ENCODE measurements at places on chromosomes 6 and 20. TPM values are rescaled to one million over a fixed set of nuclear protein-coding genes. Genes with fewer than 3 reads are reported as not detected.

Gene AVP
- not detected for total RNA-seq

Gene HLA-A
- total RNA-seq, result 316 TPM

Gene TMEM14B
- total RNA-seq, result 61.6 TPM

- peak overlapping the region; percentile 4 for H3K27ac ChIP-seq
- peaks cover 13% of the 10 kb centered on the region for H3K4me1 ChIP-seq
- DNase-seq, result peak; percentile 44
- no peaks in the 10 kb centered on the region for H3K36me3 ChIP-seq
- H3K4me3 ChIP-seq, result no peak overlapping the region
- H3K27me3 ChIP-seq, result no peaks in the 10 kb centered on the region
These were observed 3.8 kb upstream of the STX16 start for GRCh38 chr20:58647162-58647795.

DNA sequence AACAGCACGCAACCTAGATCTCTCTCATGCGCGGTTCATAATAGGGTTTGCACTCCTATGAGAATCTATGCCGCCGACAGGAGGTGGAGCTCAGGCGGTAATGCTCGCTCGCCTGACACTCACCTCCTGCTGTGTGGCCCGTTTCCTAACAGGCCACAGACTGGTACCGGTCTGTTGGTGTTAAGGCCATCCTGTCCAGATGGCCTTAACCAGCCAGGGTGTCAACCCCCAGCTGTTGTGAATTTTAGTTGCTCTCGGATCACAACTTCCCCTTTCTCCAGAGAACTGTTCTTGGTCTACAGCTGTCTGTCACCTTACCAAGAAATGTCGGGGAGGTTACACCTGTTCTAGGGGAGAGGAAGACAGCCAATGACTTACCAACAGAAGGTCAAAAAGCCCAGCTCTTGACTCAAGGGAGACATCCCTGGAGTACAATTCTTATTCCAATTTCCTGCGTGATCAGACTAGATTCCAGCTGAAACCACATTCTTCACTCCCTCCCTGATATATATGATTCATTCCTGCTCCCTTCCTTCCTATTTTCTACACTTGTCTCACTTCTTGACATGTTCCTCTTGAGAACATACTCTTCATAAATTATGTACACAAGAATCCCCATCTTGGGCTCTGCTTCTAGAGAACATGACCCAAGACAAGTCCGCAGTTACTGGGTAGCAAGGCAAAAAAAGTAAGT, 23.1 kb upstream of the DNAAF9 start:
- no peaks in the 10 kb centered on the region for H3K36me3 ChIP-seq
- H3K27me3 ChIP-seq, result peaks cover 12% of the 10 kb centered on the region
- H3K27ac ChIP-seq, result no peak overlapping the region

DNA sequence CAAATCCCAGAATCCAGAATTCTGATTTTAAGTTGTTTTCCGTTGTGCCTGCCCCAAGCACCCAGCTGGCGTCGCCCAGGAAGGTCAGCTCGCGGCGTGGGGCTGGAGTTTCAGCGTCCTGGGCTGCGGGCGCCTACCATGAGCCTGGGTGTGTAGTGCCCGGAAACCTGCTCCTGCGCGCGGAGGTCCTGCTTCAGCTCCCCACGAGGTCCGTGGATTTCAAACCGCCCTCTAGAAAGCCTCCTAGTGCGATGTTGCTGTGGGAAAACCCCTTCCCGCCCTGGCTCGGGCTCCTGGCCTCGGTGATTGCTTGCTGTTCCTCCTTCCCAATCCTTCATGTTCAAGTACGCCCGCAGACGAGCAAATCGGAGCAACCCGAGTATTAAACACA, 51.3 kb upstream of the NRN1 start:
- peaks cover 17% of the 10 kb centered on the region for H3K27me3 ChIP-seq
- H3K36me3 ChIP-seq, result no peaks in the 10 kb centered on the region
- no peaks in the 10 kb centered on the region for H3K4me1 ChIP-seq

DNA sequence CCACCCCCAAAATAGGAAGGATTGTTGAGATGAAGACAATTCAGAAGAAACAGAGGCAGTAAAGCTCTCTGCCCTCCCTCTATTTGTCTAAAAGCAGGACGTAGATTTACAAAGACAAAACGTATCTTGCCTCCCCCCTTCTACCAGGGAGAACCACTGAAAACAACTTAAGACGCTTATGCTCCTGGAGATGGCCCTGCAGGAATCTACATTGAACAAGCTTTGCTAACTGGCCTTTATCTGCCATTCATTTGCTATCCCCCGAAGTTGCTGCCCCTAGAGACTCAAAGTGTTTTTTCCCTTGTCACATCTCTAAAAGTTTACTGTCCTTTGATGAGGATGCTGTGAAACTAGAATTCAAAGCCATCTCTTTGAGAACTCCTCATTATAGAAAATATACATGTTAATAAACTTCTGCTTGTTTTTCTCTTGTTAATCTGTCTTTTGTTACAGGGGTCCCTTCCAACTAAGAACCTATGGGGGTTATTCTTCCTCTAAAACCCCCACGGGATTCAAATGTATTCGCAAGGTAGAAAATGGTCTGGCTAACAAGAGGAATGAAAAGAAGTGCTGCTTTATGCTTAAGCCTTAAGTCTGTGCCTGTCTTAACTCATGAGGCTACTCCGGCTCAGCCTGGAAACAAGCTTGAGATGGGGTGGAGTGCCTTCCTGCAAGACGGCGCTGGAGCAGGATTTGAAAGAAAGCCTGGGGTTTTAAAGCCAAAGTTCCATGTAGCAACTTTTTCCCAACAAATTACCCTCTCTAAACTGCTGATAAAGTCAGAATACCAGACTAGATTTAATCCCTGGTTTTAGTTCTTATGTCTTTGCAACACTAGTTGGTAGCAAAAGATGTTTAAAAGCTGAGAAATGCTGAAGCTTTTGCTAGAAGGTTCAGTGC, 88.0 kb downstream of the CLIC5 start:
- H3K36me3 ChIP-seq, result no peaks in the 10 kb centered on the region
- H3K27me3 ChIP-seq, result peaks cover 9% of the 10 kb centered on the region
- peaks cover 27% of the 10 kb centered on the region for H3K4me1 ChIP-seq
- no peak overlapping the region for H3K27ac ChIP-seq
- no peak overlapping the region for H3K4me3 ChIP-seq
- peak; percentile 19 for DNase-seq

DNA sequence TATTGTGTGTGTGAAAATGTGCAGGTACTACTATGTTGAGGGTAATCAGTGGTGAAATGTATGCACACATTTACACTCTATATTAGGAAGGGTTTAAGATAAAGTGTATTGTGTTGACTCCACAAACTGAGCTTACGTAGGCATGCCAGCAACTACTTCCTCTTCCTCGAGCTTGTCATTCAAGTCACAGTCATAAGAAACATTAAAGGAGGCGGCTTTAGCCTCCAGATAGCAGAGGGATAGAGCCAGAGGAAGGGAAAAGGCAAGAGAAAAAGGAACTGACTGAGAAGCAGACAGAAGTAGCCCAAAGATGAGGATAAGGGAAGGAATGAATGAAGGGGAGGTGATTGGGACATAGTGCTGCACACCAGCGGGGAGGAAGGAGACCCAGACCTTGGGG, 55.2 kb downstream of the SMLR1 start:
- H3K36me3 ChIP-seq, result peaks cover 3% of the 10 kb centered on the region
- H3K27me3 ChIP-seq, result no peaks in the 10 kb centered on the region
- H3K27ac ChIP-seq, result no peak overlapping the region
- H3K4me3 ChIP-seq, result no peak overlapping the region

GRCh38 chr20:50636601-50637540, 54.5 kb downstream of the RIPOR3 start:
- DNase-seq, result no peak
- no peak overlapping the region for H3K4me3 ChIP-seq
- peaks cover 25% of the 10 kb centered on the region for H3K27me3 ChIP-seq
- peaks cover 31% of the 10 kb centered on the region for H3K4me1 ChIP-seq

- H3K27ac ChIP-seq, result no peak overlapping the region
- H3K36me3 ChIP-seq, result no peaks in the 10 kb centered on the region
- peaks cover 11% of the 10 kb centered on the region for H3K27me3 ChIP-seq
- no peak for DNase-seq
These were observed 443.8 kb upstream of the MANEA start for GRCh38 chr6:95133578-95133977.

DNA sequence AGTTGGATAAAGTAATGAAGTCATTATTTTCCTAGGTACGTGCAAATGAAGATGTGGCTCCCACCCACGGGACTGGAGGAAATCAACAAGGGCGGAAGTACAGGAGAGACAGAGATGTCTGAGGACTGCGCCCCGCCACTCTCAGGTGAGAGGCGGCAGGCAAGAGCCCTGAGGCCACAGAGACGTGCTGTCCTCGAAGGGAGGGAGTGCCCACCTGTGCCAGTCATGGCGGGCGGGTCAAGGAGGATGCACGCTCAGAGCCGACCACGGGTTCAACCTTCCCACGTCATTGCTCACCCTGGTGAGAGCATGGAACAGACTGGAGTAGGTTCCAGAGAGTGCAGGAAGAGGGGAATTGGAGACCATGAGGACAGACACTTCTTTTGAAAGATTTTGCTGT, 12.7 kb downstream of the CST8 start:
- H3K4me1 ChIP-seq, result no peaks in the 10 kb centered on the region
- H3K27me3 ChIP-seq, result peaks cover 24% of the 10 kb centered on the region
- no peaks in the 10 kb centered on the region for H3K36me3 ChIP-seq
- H3K4me3 ChIP-seq, result no peak overlapping the region

DNA sequence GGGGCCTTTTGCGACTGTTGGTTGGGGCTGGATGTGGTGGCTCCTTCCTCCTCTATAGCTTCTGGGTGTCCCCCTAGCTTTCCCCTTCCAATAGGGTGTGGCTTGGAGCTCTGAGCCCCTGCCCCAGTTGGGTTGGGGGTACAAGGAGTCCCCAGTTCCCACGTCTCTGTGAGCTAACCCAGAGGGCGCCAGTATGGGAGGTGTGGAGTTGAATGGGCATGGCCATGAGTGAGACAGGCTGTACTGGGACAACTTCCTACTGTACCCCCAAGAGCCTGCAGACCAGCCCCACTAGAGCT, 1.2 kb downstream of the C20orf204 start:
- H3K27me3 ChIP-seq, result peaks cover 9% of the 10 kb centered on the region
- no peak overlapping the region for H3K4me3 ChIP-seq
- H3K4me1 ChIP-seq, result peaks cover 18% of the 10 kb centered on the region

- H3K27me3 ChIP-seq, result no peaks in the 10 kb centered on the region
- H3K4me3 ChIP-seq, result peak overlapping the region; percentile 7
- peaks cover 77% of the 10 kb centered on the region for H3K4me1 ChIP-seq
- peak overlapping the region; percentile 81 for H3K27ac ChIP-seq
These were observed 16.6 kb downstream of the DSE start for GRCh38 chr6:116387374-116387773.

GRCh38 chr20:8853805-8854338, 215.0 kb upstream of the PLCB4 start:
- DNase-seq, result no peak
- H3K27ac ChIP-seq, result no peak overlapping the region
- H3K4me3 ChIP-seq, result no peak overlapping the region
- no peaks in the 10 kb centered on the region for H3K36me3 ChIP-seq
- no peaks in the 10 kb centered on the region for H3K27me3 ChIP-seq

- H3K36me3 ChIP-seq, result no peaks in the 10 kb centered on the region
- H3K27me3 ChIP-seq, result no peaks in the 10 kb centered on the region
These were observed 141.7 kb downstream of the RFX6 start for GRCh38 chr6:117018771-117019170.

GRCh38 chr6:1267057-1267732, 44.7 kb upstream of the FOXQ1 start:
- H3K27ac ChIP-seq, result no peak overlapping the region
- H3K4me1 ChIP-seq, result no peaks in the 10 kb centered on the region
- DNase-seq, result no peak

DNA sequence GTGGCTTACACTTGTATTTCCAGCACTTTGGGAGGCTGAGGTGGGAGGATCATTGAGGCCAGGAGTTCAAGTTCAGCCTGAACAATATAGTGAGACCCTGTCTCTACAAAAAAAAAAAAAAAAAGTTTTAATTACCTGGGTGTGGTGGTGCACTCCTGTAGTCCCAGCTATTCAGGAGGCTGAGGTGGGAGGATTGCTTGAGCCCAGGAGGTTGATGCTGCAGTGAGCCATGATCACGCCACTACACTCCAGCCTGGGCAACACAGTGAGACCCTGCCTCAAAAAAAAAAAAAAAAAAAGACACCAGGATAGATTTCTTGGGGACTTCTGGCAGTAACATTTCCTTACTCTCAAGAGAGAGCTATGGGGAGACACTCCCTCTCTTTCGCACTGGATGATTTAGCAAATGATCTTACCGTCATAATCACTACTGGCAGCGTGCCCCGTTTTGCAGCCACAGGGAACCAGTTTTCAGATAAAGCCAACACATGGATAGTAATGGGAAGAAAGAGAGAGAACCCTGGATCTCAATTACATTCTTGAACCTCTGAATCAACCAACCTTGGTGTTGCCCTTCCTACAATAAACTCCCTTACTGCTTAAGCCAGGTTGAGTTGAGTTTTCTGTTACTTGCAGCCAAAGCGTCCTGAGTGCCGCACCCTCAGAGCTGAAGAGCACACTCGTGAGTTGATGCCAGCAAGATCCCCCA, 18.1 kb upstream of the PTPN1 start:
- H3K4me3 ChIP-seq, result no peak overlapping the region
- H3K27me3 ChIP-seq, result no peaks in the 10 kb centered on the region
- H3K4me1 ChIP-seq, result no peaks in the 10 kb centered on the region

Data from osteocyte (in vitro differentiated cells).